ENCODE measurements at places on chromosomes 2 and 18.

DNA sequence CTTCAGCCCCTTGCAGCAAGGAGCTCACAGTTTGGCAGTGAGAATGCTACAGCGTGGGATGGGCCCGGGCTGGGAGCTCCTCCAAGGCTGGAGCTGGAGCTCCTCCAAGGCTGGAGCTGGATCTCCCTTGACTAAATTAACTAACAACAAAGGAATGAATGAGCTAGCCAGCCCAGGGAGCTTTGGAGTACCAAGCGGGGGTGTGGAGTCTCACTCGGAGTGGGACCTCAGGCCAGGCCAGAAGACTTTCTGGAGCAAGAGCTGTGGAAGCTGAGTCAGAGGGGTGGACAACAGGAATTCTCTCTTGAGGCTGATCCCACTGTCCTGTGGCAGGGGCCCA is 244.7 kb upstream of the HS6ST1 start:
- no peak for DNase-seq

DNA sequence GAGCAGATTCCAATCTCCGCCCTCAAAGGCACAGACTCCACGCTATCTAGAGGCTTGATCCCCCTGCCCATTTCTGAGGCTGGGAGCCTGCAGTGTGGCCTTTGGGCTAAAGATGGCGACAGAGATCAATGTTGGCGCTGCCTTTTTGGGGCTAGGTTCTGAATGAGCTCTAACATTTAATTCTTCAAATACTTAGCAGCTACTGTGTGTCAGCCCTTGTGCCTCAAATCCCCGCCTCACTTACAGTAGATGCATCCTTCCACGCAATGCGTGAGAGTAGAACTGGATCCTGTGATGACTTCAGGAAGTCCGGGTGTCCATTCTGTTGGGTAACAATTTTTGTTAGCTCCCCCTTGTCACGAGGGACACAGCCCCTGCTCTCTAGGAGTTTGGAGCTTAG is 12.4 kb downstream of the IL1F10 start:
- DNase-seq = peak; percentile 73

DNA sequence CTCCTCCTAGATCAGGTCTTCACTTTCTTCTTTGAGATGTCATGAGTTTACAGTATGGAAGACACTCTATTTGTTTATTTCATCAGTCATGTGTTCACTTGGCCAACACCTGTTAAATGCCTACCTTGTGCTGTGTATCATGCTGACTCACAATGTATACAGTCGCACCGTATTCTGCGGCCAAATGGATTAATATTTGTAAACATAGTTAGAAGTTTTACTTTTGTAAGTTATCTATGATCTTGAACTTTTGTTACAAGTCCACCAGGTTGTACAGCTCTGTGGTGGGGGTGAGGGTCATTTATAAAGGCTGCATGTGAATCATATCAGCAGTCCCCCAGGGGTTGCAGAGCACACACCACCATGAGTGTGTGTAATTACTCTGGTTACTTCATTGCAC is 408.7 kb upstream of the NRP2 start:
- no peak for DNase-seq

DNA sequence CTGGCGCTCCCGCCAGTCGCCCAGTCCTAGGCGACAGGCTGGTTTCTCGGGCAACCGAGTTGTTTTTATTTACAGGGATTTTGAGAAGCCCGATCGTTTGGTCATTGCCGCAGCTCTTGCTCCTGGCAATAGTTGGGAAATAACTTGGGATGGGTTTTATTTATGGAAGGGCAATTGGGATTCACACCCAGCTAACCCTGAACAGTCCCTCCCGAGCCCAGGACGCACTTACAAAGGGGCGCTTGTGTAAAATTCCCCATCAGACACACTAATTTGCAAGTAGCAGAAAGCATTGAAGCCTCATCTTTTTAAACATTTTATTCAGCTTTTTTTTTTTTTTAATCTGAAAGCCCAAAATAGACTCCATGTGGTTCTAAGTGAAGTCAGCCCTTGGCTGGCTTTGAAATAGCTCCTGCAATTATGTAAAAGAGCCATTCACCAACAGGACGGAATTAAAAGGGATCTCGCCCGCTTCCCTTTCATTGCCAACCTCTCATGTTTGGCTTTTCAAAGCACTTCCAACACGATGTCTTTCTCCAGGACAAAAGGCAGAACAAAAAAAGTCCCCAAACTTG is 3.6 kb upstream of the GBX2 start:
- DNase-seq = no peak

- DNase-seq = no peak
Observed at GRCh38 chr2:47070920-47071824, 83.9 kb downstream of the STPG4 start.

DNA sequence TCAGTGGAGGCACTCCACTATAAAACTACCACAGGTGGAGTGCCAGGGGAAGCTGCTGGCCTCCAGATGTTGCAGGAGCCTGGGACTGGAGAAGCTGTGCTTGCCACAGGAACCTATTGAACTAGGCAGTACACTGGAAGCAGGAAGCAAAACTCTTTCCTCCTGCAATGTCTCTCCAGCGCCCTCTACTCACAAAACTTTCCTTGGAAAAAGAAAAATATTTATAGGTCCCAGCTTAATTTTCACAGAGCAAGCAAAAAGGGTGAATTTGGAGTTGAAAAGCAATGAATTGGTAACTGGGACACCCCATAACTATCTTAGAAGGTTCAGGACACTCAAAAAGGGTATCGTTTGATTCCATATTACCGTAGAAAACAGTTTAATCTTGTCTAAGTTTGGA is 33.2 kb upstream of the REEP1 start:
- DNase-seq = no peak

DNA sequence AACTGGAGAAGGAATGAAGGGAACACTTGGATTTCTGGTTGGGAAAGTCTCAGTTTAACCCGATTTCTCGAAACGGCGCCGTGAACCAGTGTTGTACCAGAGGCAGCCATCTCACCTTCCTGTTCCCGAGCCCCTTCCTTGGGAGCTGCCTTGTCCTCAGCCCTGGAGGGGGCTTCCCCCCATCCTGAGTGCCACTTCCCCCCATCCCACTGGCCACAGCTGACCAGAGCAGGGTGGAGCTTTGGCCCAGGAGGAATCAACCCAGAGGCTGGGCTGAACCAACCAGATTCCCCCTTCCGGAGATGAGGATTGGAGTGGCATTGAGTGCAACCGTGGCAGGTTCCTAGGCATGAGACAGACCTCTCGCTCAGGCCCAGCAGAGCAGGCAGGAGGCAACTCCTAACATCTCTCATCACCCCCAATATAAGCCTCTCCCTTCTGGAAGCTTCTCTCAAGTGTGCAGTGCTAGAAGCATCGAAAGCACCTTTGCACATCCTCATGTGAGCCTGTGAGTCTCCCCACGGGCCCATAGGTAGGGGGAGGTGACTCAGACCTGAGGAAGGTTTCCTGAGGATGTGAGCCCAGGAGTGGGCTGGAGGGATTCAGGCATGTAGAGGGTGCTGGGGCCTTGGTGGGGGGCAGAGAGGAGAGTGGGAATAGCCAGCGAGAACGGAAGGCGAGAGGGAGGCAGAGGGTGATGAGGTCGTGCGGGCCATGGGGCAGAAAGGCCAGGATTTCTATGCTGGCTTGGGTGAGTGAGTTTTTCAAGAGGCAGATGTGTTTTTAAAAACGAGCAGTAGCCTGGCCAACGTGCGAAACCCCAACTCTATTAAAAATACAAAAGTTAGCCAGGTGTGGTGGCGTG is 11.9 kb downstream of the NGEF start:
- no peak for DNase-seq

DNA sequence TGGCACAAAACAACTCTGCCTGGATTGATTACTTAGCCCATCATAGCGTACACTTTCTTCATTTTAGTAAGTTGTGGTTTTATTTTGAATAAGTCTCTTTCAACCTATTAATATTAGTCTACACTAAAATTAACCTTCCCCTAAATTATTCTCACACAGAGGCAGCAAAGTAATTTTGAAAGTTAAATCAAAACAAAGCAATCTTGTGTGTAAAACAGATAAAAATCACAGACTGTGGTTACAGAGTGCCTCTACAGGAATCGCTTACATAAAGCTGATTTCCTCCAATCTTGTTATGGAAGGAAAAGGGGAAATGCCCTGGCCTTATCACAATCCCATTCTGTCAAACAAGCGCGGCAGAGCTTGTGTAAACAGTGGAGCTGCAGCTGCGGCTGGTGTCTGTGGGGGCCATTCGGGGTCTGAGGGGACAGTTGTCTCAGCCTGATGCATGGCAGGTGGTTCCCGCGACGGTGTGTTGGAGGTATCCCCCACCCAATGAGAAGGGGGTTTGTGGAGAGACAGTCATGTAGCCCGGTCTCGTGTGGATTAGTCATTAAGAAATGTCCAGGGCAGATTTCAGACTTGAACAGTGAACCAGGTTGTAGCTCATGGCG is 42.1 kb downstream of the BCL2L11 start:
- DNase-seq = no peak

- DNase-seq = no peak
Observed at GRCh38 chr2:234393354-234393753, 103.5 kb downstream of the ARL4C start.

GRCh38 chr2:8636041-8636491 is 45.8 kb upstream of the ID2 start:
- DNase-seq = no peak

DNA sequence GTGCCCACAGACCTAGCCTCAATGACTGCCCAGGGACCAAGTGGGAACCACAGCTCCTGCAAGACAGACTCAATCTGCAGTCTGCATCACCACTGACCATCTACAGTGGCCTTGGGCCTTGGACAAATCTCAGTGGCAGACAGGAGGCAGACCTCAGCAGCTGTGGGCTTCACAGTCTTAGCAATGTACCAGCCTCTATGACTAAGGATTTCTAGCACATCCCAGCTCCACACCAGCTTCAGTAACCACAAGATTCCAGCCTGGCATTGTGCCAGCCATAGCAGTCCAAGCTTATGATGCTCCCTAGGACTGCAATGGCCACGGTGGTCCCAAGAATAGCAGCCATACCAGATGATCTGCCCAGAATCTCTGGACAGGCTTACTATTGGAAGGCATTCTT is 19.6 kb upstream of the WDR75 start:
- no peak for DNase-seq

DNA sequence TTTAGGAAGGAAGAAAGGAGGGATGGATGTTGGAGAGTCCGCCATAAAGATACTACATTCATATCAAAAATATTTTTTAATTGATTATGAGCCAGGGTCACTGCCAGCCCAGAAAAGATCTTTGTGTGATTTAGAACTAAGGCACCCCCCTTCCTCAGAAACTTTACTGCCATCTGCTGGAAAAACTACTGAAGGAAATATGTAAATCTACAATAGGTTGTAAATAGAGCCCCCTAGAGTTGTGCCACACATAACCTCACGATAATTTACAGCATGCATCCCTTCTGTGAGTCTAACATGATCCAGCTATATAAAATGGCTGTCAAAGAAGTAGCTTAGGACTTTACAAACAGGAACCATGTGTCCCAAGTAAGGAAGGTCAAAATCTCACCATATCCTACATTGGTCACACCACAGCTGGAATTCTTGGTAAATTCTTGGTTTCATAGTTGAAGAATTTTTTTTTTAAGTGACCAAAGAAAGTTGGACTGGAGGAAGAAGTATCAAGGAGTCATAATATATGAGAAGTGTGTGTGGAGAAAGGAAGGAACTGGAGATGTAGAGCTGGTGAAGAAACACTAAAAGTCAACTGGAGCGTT is 152.5 kb downstream of the CYP26B1 start:
- peak; percentile 76 for DNase-seq

DNA sequence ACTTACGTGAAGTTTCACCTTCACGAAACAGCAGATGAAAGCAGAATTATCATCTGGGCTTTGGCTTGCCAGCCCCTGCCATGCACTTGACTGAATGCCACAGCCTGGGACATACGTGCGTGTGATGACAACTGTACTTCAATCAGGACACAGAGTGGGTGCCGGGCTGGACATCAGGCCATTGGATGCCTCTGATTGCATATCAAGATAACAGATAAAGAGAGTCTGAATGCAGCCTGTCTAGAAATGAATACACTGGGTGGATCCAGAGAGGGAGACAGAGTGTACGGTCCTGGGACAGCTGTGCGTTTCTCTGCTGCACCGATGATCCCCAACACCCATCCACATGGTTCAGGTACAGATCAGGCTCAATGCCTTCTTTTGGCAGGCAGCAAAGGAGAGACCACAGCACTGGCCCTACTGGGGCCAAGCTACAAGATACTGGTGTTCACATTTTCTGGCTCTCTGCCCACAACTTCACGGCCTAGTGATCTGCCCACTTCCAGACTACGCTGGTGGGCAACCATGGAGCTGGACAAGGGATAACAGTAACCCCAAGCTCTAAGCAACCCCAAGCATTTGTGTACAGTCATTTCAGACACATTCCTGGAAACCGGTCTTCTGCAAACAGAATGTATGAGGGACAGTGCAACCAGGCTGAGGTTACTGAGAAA is 35.6 kb downstream of the FBLN7 start:
- DNase-seq = no peak

DNA sequence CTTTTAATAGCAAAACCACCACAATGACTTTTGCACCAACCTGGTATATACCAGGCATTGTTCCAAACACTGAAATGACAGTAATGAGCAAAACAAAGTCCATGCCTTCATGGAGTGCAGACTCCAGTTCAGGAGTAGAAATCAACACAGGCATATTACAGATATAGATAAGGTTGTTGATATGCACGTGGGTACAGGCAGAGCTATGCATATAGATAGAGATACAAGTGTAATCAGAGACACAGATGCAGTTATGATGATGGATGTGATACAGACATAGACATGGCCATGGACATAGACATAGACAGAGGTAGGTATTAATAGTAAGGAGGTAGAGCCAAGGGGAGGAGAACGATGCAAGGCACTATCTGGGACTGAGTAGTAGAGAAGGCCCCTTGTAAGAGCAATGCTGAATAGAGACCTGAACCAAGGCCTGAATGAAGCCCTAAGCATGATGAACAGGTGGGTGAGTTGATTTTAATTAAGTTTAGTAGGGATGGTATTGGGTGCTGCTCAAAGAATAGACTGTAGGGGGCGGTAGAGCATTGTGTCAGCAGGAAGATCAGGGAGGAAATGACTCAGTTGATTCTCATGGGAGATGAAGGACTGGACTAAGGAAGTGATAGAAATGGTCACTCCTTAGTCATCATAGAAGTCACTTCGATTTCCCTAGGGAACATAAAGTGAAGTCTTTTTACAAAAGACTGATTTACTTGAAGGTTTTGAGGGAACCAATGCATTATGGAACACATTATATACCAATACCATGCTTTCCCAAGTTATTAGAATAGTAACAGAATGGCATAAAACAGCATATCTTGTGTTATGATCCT is 39.4 kb downstream of the CMPK2 start:
- peak; percentile 89 for DNase-seq

DNA sequence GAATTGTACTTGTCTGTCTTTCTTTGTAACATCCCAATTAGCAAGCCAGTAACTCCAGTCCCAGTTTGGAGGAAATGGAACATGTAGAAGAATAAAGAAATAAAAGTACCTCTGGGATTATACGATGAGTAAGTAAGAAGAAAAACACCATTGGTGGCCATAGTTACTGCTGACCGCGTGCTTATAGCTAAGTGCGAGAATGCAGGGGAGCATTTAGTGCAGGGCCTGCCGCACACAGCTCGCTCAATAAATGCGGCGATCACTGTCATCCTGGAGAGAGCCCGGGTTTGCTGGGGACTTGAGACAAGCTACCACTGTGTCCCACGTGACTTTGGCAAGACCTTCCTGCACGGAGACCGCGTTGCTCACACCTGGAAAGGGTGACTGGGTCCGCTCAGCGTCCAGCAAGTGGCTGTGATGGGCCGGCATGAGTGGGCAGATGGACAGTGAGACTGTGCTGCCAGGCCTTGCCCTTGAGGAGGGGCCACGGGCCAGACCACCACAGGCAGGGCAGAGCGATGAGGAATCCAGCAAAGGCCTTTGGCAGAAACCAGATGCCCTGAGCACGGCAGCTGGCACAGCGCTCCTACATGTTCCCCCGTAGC is 54.8 kb downstream of the ADI1 start:
- no peak for DNase-seq

- no peak for DNase-seq
Observed at GRCh38 chr2:121247971-121248370, 37.0 kb downstream of the TFCP2L1 start.

Data from Karpas-422 (cell line).